CD4-positive, alpha-beta T cell treated with Interleukin-10 for 1 hour (primary cell): ENCODE measurements at places on chromosomes 5 and 9.

GRCh38 chr5:34700078-34700452, 43.9 kb downstream of the RAI14 start:
- no peak for DNase-seq

DNA sequence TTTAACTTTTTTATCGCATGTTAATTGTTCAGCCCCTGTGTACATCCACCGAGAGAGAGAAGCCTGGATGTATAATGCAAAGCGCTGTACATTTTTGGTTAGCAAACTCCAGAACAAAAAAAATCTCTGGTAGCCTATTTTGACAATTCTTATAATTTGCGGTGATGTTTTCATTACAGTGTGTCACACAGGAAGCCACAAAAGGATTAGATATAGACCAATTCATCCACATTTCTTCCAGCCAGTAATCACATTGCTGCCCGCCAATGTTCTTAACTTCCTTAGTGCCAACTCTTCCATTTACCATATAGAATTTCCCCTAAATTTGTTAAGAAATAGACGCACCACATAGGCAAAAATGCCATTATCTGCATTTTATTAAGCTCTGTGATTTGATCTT, 435.6 kb downstream of the EFNA5 start:
- no peak for DNase-seq

DNA sequence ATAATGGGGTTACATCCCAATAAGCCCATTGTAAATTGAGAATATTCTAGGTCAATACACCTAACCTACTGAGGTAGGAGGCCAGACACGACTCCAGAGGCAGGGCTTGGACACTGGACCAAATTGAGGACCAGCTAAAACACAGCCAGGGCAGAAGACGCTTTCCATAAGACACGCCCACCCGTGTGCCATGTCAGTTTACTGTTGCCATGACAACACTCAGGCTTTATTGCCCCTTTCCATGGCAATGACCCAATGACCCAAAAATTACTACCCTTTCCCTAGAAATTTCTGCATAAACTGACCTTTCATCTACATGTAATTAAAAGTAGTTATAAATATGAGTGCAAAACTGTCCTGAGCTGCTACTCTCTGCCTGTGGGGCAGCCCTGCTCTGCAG, 31.5 kb downstream of the SLC22A4 start:
- no peak for DNase-seq

DNA sequence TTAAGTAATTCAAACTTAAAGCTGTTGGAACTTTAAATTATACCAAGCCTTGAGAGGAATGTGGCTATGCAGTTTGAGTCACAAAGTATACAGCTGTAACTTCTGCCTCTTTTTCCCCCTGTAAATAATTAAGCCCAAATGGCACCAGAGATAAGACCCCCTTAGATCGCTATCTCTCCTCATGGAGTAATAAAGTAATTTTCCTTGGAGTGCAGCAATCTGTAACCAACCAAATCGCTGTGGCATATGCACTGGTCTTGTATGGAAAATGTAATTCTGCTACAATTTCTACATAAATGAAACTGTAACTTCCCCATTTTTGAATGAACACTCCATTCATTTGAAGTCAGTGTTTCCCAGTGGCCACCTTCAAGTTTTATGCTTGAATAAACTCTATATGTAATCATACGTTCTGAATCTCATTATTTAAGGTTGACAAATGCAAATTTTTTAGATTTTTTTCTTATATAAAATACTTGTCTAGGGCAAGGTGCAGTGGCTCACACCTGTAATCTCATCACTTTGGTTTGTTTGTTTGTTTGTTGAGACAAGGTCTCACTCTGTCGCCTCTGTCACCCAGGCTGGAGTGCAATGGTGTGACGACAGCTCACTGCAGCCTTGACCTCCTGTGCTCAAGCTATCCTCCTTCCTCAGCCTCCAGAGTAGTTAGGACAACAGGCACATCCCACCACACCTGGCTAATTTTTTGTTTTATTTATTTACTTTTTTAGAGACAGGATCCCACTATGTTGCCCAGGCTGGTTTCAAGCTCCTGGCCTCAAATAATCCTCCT, 12.3 kb downstream of the SUSD1 start:
- DNase-seq, result no peak

DNA sequence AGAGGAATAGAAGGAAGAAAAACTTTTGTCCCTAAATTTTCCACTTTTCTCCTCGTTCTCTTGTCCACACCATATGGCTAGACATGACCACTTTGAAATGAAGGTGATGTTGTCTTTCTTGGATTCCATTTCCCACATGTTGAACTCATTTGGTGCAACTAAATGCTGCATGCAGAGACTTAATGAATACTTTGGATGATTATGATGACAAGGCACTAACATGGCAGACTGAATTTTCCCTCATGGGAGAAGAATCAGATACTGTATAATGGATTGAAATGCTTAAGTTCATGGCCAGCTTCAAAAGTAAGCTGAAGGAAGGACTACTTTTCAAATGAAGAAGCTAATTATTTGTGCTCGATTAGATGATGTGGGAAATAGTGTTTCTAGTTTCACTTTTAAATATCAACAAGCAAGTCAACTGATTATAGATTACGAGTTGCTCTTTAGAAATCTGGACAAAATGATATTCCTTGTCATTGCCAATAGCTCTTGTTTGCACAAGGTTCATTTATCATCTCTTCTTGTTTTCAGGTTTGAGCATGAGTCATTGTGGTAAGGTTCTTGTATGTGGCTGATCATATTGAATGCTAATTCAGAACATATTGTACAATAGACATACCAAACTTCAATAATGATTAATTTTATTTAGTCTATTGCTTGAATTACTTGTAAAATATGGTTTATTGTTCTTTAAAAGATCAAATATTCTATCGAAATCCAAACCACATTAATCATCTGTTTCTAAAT, 501.3 kb upstream of the FTMT start:
- DNase-seq, result no peak

DNA sequence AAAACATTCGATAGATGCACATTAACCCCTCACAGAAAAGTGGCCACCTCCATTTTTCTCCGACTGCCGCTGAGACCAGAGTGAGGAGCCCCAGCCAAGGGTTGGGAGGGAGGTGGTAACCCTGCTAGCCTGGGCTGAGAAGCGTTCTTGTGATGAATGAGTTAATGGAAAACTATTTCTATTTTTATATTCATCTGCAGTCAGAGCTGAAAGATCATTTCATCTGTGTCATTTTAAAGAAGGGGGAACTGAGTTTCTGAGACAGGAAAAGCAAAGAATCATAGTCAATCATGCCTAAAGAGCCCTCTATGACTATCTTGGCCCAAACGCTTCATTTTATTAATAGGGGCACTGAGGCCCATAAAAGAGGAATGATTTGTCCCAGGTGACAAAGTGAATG, 229.5 kb downstream of the PAPPA start:
- DNase-seq, result no peak

GRCh38 chr9:89374176-89374575, 55.9 kb downstream of the SECISBP2 start:
- no peak for DNase-seq

- no peak for DNase-seq
Measured at GRCh38 chr5:103502662-103503061, 59.9 kb downstream of the NUDT12 start.

DNA sequence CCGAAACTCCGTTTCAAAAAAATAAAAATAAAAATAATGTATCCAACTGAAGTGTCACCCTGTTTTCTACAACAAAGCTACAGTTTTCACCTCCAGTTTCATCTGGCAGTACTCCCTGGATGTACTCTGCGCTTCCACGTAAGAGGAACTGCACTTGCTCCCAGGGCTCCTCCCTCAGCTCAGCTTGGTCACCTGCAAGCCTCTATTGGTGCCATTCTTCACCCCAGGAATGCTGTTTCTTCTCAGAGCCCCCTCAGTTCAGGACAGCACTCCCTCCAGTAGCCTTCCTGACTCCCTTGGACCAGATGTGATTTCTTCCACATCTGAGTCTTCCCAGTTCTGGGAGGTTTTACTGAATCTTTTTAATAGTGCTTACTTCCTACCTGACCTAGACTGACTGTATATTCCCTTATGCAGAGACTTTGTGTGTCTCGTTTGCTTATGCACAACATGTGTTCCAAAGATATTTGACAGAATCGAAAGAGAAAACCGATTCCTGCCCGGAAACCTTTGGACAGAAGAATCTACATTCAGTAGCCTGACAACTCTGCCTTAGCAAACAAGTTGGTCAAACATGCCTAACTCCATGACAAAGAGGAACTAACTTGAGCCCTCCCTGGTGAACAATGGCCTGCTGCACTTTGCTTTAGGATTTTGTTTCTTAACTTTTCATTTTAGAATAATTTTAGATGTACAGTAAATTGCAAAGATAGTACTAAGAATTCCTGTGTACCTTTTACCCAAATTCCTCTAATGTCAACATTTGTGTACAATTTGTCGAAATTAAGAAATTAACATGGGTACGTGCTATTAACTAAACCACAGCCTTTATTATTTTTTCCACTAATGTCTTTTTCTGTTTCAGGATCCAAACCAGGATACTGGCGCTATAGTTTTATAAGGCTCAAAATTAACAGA, 814 bp downstream of the CCDC125 start:
- DNase-seq, result no peak

GRCh38 chr9:132697230-132697629, 27.0 kb downstream of the GTF3C4 start:
- DNase-seq, result no peak

- DNase-seq, result no peak
Measured at GRCh38 chr5:135034963-135035677, 1.1 kb upstream of the PITX1 start.

DNA sequence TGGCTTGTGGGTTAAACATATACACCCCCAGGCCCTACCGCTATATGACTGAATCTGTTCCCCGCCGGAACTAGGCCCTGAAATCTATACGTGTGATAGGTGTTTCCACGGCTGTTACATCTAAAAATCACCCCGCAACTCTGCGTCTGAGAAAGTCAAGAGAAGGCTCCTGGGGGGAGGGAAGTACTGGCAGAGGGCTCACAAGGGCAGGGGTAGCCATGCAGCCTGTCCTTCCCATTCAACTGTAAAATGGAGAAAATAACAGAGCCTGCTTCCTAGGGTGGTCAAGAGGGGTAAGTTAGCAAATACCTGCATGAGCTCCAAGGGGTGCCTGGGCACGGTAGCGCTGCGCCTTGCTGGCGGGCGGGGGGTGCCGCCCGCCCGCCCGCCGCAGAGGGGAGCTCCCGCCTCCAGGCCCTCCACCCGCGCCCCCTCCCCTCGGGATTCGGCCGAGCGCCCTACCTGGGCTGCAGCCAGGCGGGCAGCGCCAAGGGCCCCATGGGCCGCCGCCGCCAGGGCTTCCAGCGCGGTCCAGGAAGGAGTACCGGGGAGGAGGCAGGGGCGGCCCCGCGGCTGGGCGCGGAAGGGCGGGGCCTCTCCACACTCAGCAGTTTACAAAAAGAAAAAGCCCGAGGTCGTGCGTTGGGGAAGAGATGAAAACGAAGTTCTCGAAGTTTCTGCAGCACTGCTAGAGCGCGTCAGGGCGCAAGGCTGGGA, at the start of gene HACD4:
Gene HACD4, minus strand, starts transcription at position 550 of the 717 bp plus-strand sequence. Its CDS starts 50 bp downstream, at position 500.
- DNase-seq, result peak; percentile 74

DNA sequence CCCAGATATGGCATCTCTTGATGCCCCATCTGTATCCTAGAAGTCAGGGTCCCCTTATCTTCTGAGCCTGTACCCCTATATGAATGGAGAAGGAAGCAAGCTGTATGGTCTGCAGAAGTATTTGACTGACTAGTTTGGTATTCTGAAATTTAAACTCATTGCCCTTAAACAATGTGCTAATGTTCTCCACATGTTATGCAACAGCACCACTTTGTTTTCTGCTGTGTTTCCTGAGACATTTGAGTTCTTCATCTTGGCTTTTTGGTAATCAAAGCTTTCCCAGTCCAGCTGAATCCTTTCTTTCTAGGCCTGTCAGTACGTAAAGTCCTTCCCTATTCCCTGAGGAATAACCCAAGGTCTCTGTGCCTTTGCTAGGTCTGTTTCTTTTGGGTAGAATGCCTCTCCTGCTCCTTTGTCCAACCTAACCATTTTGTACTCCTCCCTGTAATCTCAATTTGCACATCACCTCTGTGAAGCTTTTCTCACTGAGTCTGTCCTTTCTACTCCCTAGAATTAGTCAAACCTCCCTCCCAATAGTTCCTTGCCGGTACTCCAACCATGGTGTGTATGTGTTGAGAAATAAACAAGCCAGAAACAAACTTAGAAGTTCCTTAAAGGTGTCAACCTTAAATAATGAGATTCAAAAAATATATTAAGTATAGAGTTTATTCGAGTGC, 72.1 kb upstream of the HSPB3 start:
- DNase-seq, result no peak

- DNase-seq, result no peak
Measured at GRCh38 chr9:113352006-113352405, 2.7 kb downstream of the BSPRY start.

DNA sequence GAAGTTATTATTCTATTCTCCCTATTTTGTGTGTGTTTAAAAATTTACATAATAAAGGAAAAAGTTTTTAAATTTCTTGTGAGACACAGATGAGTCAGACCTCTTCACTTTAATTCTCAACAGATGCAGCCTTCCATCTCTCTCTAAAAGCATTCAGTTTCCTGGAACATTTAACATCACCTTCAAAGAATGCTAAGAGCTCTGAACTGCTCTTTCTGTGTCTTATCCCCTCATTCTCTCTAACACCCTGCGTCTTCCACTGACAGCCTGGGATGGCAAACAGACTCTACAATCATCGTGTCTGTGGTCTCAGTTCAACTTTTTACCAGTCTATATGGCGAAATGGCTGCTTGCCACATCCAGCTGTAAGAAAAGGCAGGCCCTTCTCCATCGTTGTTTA, 173.0 kb downstream of the HINT1 start:
- no peak for DNase-seq

DNA sequence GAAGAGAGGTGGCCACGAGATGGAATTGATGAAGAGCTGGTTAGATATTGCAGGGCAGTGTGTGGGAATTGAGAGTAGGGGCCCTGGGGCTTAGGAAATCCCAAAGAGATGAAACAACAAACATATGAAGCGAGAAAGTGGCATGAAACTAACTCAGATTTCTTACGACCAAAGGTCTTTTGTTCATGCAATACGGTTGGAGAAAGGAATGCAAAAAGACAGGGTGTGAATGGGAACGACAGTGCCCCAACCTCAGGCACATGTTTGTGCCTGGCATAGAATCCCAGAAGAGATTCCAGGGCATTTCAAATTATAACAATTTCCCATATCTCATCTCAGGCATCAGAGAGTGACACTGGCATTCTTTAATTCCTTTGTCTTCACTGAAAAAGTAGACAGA, 199.2 kb downstream of the ACTL7B start:
- no peak for DNase-seq

- DNase-seq, result no peak
Measured at GRCh38 chr5:100762108-100762507, 141.0 kb downstream of the ST8SIA4 start.

- DNase-seq, result no peak
Measured at GRCh38 chr9:136587145-136587943, 41.5 kb upstream of the NOTCH1 start.

DNA sequence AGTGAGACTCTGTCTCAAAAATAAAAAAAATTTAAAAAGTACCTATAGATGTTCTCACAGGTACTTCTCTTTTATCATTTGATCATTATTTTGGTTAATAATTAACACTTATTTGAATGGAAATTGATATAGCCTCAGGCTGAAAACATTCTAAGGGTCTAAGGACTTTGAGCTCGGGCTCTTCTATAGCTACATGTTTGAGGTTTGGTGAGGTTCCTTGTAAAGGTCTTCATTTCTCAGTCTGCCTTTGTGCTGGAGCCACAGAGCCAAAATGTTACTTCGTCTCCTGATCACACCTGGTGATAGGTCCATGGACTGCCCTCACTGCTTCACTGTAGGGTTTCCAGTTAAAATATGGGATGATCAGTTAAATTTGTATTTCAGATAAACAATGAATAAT, 22.6 kb downstream of the ARHGEF37 start:
- DNase-seq, result no peak
